COLO829 (cell line): ENCODE measurements at places on chromosomes 7 and 10.

DNA sequence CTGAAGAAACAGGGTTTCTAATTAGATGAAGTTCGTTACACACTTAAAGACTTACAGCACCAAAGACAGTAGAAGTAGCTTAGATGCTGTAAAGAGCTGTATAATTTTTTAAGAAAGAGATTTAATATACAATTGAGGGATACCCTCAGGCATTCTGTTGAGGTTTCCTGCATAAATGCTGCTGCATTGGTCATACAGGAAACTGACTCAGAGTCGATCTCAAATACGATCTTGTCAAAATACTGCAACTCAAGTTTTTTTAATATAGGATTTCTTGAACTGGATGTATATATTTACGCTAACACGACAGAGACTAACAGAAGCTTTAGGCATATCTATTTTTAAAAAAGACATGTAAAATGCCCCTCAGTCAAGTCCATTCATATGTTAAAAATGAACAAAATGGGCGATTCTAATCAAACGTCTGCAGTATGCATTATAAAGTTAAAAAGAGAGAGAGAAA lies 2.4 kb upstream of the ARID5B start:
- DNase-seq, result peak; percentile 63

GRCh38 chr7:143147070-143147469 lies 15.2 kb downstream of the PIP start:
- no peak for DNase-seq

GRCh38 chr7:98945852-98946251 lies 67.5 kb downstream of the TRRAP start:
- DNase-seq, result no peak

- DNase-seq, result no peak
Observed at GRCh38 chr7:116152276-116152675, 58.1 kb upstream of the TES start.

DNA sequence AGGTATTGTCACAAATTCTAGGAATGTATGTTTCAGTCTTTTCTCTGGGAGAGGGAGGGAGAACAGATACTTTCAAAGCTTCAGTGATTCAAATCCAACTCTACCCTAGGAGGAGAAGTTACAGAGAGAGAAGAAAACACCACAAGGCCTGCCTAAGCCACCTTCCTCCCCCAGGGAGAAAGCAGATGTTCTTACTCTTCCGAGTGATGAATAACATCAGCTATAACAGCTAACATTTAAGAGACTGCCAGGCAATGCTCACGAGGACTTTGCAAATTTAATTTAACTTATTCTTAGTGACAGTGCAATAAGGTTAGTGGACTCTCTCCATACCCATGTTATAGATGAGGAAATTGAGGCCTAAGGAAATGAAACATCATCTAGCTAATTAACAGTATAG lies 36.8 kb downstream of the TAS2R41 start:
- no peak for DNase-seq

- DNase-seq, result no peak
Observed at GRCh38 chr7:30816645-30817370, 45.6 kb downstream of the MINDY4 start.

- DNase-seq, result no peak
Observed at GRCh38 chr10:17649836-17650235, 5.9 kb downstream of the STAM start.
